GM13977 (cell line): ENCODE measurements at places on chromosomes 13 and 19.

- DNase-seq, result no peak
These were observed 316.6 kb downstream of the DCLK1 start for GRCh38 chr13:35814605-35815011.

GRCh38 chr19:45218911-45219743 is 26.1 kb downstream of the EXOC3L2 start:
- DNase-seq, result peak; percentile 7

- DNase-seq, result no peak
These were observed 789.1 kb upstream of the SLITRK5 start for GRCh38 chr13:86882107-86882506.

DNA sequence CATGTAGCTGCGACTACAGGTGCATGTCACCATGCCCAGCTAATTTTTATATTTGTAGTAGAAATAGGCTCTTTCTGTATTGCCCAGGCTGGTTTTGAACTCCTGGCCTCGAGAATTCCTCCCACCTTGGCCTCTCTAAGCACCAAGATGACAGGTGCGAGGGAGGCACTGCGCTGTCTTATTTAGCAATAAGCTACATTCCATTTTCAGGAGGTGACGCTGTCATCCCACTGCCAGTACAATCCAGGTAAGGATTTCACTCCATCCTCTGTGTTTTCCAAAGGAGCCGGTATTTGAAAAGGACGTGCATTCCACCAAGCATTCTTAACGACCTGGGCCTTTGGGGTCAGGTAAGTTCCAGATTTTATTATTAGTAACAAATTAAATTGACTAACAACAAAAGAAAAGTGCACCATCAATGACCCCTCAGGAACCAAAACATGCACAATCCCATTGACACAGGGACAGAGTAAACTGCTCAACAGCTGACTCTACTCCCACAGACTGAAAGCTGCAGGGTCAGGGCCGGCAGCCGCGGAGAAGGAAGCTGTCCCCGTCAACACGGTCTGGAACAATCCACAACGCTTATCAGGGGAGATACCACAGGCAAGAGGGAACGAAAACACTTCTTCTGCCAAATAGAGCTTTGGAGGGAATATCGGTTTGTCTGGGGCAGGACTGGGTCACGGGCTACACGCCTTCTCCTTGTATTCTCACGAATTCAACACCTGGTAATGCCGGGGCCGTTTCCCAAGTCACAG is 82.8 kb downstream of the INSR start:
- no peak for DNase-seq

- DNase-seq, result no peak
These were observed 262.6 kb upstream of the RXFP2 start for GRCh38 chr13:31476753-31477152.

GRCh38 chr19:24071078-24071477 is 15.9 kb upstream of the ZNF254 start:
- no peak for DNase-seq

- DNase-seq, result no peak
These were observed 450.3 kb upstream of the ARGLU1 start for GRCh38 chr13:107018285-107018684.

DNA sequence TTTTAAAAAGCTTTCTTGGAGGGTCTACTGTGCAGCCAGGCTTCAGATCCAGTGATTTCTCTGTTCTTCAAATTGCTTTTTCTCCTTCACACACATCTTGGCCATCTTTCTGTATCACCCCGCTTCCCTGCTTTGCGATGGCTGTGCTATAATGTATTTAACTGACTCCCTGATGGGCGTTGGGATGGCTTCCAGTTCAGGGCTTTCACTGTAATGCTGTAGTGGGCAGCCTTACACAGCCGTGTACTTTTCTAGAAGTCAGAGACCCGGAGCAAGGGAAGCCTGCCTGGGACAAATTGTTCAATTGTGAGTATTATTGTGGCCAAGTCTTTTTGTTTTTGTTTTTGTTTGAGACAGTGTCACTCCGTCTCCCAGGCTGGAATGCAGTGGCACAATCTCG is 19.4 kb upstream of the PAK4 start:
- DNase-seq, result no peak

DNA sequence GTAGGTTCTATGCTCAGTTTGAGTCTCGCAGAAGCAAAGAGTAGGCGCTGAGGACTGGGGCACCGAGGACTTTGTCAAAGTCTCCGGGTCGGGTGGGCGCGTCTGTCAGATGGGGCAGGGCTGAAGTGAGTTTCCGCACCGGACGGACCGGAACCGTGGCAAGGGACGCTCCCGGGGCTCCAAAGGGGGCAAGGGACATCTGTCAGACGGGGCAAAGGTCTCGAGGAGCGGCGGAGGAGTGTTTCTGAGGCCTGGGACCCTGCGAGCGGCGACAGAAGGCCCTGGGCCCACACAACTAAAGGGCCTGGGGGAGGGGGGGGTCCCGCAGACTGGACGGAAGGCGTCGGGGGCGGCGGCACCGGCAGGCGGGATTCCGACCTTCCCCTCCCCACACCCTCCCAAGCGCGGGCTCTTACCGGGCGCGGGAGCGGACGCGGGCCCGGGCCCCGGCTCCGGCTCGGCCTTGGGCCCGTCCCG is 13.3 kb upstream of the AKAP8L start:
- DNase-seq, result peak; percentile 73

- no peak for DNase-seq
These were observed 16.4 kb upstream of the C19orf33 start for GRCh38 chr19:38287604-38288003.

- DNase-seq, result peak; percentile 40
These were observed 6.5 kb downstream of the NKPD1 start for GRCh38 chr19:45154064-45154827.
